ENCODE measurements at places on chromosomes 4 and X. TPM values are rescaled to one million over a fixed set of nuclear protein-coding genes. Genes with fewer than 3 reads are reported as not detected.

Gene CYBB
- total RNA-seq, result 2.4 TPM

GRCh38 chrX:44012484-44013096 lies 39.4 kb upstream of the NDP start:
- no peak for DNase-seq

- DNase-seq, result no peak
Observed at GRCh38 chrX:150573106-150573505, 4.7 kb downstream of the MTM1 start.

- no peak for DNase-seq
Observed at GRCh38 chr4:5009796-5010195, 9.5 kb downstream of the CYTL1 start.

Gene PF4V1
- not detected for total RNA-seq

DNA sequence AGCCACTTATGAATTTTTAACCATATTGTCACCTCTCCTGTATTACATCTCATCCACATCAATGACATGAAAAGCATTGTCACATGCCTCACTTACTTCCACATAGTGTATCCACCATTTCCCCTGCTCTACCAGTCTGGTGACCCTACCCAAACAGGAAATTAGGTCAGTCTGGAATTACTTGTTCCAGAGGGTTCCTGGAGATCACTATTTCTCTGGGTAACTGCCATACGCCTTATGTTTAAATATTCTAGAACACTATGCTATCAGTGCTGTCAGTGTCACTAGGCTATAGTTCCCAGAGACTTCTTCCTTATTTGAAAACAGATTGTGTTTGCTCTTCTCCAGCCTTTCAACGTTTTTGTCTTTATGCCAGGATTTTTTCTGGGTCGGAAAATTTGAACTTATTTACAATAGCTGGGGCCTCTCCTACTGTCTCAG lies 15.0 kb downstream of the SRPX2 start:
- no peak for DNase-seq

Gene CENPVL2
- not detected for total RNA-seq

- no peak for DNase-seq
Observed at GRCh38 chr4:3442959-3443749, 1.4 kb downstream of the HGFAC start.

Data from suprapubic skin (tissue), 4 donors.